ENCODE measurements at places on chromosomes 4 and X.

DNA sequence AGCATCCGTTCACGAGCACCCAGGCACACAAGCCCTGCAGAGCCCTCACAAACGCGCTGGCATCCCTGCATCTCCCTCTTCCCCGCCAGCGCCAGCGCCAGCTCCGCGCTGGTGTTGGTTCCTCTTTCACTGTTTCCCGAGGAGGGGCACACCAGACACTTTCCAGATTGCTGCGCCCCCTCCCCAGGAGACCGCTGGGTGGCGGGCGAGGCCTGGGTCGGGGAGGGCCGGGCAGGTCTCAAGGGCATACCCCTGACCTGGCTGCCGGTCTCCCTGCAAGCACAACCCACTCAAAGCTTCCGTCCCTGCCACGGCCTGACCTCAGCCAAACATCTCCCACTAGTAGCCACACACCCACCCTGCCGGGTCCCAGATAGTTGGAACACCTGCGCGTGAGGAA, 2.2 kb upstream of the NKX1-1 start:
- DNase-seq: no peak

DNA sequence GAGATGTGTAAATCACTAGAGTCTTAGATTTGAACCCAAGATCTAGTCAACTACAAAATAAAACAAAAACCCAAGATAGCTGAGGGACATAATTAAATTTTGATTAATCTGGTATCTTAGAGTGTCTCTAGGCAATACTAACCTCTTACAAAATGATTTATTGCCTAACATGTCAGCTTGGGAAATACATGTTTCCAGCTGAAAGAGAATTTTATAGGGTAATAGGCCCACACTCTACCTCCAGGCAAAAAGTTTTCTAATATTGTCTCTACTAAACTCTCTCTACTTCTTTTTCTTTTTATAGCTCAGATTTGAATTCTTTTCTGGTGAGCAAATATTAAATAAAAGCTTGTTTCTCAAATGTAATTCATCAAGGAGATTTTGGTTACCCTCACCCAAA, 263.2 kb downstream of the IL15 start:
- DNase-seq: no peak

DNA sequence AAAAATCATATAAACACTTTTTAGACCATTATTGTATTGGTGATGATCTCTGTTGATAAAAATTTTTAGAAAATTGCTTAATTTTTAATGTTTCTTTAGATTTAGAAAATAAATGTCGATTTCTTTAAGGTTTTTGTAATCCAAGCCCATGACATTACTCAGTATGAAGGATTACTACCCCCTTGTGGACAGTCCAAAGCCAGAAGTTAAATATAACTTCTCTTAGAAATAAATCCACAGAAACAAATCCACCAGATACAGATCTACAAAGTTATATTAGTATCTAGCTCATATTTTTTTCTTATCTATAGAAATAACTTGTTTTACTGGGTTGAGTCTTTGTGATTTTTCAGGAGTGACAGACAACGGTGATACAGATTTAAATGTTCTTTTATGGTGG, 18.9 kb downstream of the TIFA start:
- DNase-seq: no peak

GRCh38 chr4:77451530-77451929, 154.1 kb upstream of the CXCL13 start:
- DNase-seq: no peak

DNA sequence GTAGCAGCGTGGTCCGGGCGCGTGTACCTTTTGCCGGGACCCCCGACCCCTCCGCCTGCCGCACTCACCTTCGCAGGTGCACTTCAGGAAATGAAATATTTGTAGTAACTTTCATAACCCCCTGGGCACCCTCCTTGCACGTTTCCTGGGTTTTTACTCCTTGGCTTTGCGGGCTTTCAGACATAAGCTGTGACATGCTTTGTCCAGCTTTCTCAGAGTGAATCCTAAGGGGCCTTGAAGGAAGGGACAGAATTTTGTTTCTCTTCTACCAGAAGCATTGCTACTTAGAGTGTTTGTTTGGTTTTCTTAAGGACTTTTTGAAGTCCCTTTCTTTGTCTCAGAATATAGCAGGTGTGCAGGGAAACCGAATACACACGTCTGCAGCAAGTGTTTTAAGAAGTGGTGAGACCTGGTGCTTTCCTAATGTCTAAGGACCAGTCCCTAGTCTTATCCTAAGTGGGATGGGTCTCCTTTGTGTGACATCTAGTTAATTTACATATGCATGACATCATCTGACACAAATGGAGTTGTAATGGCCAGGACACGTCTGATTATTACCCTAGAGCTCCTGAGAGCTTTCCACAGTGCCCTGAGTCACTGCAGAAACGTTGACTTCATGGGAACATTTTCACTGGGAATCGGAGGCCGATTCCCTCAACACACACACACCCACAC, 1.3 kb downstream of the FAM149A start:
- peak; percentile 64 for DNase-seq

DNA sequence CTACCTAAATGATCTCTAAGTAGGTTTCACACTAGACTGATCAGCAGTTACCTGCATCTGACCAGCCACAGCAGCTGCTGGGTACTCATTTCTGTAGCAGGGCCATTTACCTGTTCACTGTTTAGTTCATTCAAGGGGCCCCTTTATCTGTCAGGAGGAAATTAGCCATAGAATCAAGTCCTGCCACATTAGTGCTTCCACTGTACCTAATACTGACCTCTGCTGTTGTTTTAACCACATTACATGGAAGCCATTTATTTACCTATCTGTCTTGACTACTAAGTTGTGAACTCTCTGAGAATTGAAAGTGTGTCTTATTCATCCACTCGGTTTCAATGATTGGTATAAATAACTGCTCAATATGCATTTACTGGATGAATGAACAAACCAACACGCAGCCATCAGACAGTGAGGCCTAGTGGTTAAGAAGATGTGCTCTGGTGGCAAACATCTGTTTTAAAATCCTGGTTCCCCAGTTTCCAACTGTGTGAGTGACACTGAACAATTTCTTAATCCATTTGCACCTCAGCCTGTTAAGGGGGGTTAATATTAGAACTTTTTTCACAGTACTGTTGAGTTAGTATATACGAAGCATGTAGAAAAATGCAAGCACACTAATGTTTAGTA, 30.0 kb upstream of the ANXA5 start:
- DNase-seq: no peak

DNA sequence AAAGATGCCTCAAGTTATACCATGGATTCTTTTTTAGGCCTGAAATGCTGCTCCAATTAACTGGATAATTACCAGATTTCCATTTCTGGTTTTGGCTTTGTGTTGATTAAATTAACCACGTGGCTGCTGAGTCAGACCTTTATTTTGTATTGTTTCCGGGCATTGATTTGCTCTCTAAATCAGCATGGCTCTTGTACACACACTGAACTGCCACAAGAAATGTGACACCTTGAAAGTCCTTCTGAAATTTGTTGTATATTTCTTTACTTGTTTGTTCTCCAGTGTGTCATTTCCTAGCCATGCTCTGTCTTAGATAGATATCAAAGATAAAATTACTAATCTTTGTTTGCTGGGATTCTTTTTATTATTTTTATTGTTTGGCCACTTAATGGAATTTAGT, 11.7 kb downstream of the MTTP start:
- DNase-seq: no peak

- no peak for DNase-seq
Observed at GRCh38 chrX:149487292-149487691, 17.8 kb downstream of the IDS start.

- peak; percentile 82 for DNase-seq
Observed at GRCh38 chr4:77156912-77157858, at the start of gene CCNG2. CCNG2 (plus strand) TSS chr4:77157207; CDS start chr4:77158533, 1,326 bp downstream.

- DNase-seq: no peak
Observed at GRCh38 chrX:134868771-134869495, 121.9 kb upstream of the SMIM10 start.

GRCh38 chr4:46817806-46818205, 91.2 kb downstream of the COX7B2 start:
- no peak for DNase-seq

DNA sequence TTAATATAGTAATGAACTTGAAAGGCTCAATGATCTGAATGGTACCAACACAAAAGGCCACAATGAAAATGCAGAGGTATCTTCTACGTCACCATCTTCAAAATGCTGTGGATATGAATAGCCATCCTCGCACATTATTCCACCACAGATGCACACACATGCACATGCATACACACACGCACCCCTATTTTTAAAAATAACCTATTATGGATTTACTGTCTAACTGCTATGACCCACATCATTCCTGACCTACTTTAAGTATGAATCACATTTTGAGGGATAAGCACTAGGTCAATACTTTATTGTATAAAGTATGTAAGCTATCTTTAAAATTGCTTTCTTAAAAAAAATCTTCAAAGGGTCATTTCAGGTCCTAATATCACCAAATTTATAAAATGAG, 24.4 kb upstream of the CORIN start:
- no peak for DNase-seq

DNA sequence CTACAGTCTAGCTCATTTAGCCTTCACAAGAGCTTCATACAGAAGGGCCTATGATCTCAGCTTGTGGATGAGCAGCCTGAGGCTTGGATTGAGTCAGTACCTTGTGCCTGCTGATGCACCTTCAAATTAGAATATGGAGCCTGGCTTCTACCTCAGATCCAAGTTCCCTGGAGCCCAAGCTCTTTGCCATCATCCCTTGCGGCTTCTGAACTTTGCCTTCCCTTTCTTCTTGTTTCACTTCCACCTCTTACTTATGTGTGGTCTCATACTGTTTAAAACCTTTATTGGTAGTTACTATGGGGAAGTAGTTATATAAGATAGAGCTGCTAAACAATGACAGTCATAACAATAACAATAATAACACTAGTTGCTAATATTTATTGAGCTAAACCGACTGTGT, 84.3 kb upstream of the AFF2 start:
- no peak for DNase-seq

DNA sequence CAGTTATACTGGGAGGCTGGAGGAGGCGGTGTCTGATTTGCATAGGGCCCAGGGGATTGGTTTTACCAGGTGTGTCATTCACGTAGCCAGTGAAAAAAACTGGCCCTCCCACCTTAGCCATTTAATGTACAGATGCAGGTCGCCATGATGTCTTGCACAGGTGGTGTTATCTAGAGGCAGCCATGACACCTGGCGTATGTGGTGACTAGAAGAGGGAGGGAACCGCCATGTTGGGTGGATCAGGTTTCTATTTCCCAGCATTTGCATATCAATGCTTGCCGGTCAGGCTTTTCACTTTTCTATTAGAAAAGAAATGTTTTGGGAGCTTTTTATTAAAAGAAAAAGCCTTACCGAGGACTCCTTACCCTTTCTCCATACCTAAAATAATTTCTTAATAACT, 523.4 kb downstream of the ADGRL3 start:
- DNase-seq: no peak

DNA sequence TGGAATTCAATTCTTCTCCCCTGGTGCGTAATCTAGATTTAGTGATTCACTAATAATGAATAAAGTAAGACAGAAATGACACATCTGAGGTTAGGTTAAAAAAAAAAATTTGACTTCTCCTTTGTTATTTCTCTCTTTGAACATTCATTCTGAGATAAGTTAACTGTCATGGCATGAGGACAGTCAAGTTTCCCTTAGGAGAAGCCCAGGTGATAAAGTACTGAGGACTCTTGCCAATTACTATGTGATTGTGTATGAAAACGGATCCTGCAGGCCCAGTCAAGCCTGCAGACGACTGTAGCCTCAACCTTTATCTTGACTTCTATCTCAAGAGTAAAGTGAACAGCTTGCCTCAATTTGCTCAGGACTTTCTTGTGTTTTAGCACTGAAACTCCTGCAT, 293.2 kb downstream of the PRR32 start:
- DNase-seq: no peak

GRCh38 chr4:40309250-40309774, 25.8 kb upstream of the CHRNA9 start:
- peak; percentile 80 for DNase-seq

- no peak for DNase-seq
Observed at GRCh38 chrX:39019056-39019455, 217.8 kb downstream of the MID1IP1 start.

GRCh38 chr4:188732131-188732530, 592.9 kb downstream of the TRIML1 start:
- no peak for DNase-seq

DNA sequence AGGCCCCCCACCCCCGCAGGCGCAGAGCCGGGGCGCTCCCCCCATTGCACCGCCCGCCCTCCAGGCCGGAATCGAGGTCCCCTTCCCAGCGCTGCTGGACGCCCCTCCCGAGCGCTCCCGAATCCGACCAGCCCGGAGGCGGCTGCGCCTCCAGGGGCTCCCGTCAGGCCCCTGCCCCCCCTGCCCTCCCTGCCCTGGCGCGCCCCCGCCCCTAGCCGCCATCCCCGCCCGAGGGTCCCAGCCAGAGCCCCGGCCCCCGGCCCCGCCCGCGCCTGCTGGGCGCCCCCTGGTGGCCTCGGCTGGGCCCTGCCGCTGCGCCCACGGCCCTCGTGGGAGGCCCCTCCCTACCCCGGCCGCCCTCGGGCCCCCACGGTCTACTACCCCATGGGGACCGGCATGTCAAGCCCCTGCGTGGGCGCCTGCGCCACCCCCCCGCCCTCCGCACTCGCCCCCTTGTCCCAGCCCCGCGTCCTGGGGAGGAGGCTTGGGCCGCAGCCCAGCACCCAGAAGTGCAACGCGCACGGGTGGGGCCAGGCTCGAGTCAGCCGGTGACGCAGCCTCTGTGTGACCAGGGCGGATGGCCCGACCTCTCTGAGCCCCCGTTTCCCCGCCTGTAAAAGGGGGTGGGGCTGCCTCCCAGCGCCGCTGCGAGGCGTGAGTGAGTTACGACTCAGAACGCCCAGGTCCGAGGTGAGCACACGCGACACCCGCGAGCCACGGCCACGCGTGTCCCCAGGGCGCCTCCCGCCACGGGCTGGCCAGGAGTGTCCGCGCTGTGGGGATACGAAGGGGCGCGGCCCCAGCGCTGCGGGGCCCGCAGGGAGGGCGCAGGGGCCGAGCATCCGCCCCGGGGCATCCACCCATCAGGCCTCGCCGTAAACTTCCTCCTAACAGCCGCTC, 104.9 kb downstream of the FAM53A start:
- peak; percentile 24 for DNase-seq

DNA sequence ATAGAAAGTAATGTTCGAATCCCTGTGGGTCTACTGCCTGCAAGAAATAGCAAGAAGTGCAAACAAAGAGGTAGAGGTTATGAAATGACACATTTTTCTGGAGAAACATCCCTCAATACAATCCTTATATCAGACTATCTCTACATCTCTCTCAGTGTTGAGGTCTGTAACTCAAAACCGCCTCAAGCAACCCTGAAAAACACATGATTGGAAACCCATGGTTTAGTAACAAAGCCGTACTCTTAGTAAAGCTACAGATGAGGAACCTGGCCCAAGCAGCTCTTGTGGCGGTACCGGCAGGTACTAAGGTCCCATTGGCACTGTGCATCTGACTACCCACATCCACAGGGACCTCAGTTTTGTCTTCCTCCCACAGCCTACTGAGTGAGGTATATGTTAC, 53.9 kb downstream of the IRF2 start:
- DNase-seq: no peak

DNA sequence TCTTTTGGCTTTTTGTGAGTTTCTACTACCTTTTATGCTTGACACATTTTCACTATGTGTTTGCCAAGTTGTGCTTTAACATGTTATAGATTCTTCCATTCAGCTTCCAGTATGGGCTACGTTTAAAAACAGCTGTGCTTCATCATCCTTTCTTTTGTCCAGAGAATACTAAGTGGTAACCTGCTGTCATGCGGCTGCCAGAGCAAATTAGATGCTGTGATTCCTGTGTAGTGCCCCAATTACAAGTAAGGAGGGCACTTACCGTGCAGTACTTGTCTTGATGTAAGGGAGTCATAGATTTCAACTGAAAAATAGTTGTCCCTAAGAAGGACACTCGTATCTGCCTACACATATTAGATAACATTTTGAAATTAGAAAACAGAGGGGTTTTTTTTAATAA, 531.8 kb upstream of the GALNTL6 start:
- DNase-seq: no peak

All from head of caudate nucleus (tissue), 42 donors.